ENCODE measurements at places on chromosomes 3 and 15.

GRCh38 chr15:92164327-92165000, 229.2 kb upstream of the ST8SIA2 start:
- DNase-seq = no peak

DNA sequence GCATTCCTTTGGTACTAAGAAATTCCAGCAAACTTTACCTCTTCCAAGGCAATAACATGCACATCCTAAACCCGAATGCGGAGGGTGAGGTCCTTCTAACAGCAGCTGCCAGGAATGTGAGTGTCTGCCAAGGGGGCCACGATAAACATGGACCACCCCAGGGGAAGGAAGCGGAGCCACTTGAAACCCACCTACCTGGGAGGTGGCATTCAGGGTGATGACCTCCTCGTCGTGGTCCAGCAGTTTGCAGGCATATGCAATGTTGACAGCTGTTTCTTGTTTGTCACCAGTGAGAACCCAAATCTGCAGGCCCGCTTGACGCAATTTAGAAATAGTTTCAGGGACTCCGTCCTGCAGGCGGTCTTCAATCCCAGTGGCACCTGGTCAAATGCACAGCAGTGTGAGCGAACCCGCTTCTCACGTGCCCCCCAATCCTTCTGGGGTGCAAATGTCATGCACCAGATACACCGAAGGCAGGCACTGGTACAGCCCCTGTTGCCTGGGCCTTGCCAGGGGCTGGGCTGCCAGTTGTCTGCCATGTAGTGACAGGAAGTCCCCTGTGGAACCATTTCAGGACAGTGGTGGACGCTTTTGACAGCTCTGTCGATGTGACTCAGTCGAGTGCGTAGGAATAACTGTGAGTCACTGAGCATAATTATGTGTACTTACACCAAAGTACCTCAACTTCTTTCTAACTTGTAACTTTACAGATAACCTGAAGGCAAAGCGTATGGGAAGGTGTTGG, 161.2 kb downstream of the ATP10A start:
- DNase-seq = peak; percentile 25

DNA sequence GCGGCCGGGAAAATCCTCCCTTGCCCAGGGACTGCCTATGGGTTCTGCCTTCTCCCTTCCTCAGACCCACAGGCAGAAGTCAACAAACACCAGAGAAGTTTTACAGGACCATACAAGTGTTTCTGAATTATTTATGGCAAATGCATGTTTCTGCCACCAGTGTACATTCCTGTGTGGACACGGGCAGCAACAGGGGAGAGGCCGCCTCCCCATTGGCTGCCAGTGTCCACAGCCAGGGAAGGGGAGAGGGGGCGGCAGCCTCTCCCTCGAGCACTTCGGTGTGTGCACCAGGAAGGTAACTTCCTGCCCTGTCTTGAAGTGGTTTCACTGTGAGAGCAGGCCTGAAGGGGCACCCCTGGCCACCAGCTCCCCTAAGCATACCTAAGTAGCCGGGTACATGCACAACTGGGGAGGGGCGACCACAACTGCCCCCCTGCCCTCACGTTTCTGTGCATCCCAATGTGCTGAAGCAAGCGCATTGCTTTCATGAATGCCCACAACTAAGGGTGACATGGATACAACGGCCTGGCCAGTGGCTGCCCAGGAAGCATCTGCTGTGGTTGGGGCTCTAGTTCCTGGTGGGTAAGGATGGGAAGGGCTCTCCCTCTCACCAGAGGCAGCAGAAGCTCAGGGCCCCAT, 14.8 kb upstream of the SHISA5 start:
- DNase-seq = no peak

DNA sequence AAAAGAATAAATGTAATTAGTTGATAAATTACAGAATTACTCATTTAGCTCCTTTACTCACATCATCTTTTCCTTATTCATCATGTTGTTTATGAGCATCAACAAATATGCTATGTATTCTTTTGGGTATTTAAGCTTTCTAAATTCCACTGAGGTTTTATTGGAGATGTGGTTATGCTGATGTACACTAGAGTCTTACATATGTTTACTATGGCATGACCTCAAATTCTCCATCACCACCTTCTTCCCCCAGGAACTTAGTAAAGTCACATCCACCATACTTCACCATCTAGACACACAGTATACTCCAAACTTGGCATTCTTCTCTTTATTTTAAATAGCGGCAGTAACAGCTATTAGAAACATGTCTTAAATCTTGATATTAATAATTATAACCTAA, 74.1 kb upstream of the MELTF start:
- no peak for DNase-seq

GRCh38 chr3:50536471-50537180, 30.9 kb downstream of the C3orf18 start:
- DNase-seq = no peak

- DNase-seq = no peak
Measured at GRCh38 chr3:164451072-164451910, 627.0 kb downstream of the SI start.

DNA sequence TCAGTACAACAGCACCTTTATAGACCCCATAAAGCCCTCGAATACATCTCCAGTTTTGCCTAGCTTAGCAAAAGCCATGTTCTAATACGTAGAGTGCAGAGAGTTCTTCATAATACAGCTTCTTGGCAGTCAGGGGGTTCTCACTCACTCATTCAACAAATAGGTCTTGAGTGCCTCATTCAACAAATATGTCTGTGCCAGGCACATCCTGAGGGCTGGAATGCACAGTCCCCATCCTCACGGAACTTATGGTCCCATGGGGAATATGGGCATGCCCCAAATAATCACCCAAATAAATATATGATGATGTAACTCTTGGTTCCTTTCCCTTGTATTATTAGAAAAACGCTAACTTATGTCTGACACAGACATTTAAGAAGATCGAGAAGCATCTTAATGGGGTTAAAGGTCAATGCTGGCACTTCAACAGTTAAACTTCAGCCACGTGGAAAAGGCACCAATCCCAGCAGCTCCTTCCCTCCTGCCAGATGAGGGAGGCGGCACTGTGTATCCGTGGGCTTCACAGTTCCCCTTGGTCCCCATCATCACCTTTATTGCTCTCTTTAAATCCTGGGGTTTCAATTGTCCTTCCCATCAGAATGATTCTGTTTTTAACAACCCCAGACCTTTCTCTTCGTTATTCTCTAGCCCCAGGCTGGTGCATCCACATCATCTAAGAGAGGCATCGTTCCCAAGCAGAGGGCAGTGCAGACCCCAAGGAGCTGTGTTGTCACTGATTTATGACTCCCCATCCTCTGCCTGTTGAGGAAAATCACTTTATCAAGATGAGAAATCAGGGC, 18.9 kb upstream of the SEMA5B start:
- no peak for DNase-seq

- peak; percentile 73 for DNase-seq
Measured at GRCh38 chr3:14143271-14144225, 18.7 kb downstream of the TMEM43 start.

GRCh38 chr3:195133462-195133861, 137.5 kb downstream of the XXYLT1 start:
- DNase-seq = peak; percentile 38

GRCh38 chr3:155252535-155252934, 40.9 kb downstream of the STRIT1 start:
- no peak for DNase-seq
